Left ventricle myocardium superior (tissue), 1 donor: ENCODE measurements at places on chromosomes 12 and 14. TPM values are rescaled to one million over a fixed set of nuclear protein-coding genes. Genes with fewer than 3 reads are reported as not detected.

GRCh38 chr12:65557438-65558181 is 266.7 kb upstream of the HMGA2 start:
- DNase-seq = no peak

- no peak for DNase-seq
These were observed 82.2 kb downstream of the CHST11 start for GRCh38 chr12:104538891-104539462.

DNA sequence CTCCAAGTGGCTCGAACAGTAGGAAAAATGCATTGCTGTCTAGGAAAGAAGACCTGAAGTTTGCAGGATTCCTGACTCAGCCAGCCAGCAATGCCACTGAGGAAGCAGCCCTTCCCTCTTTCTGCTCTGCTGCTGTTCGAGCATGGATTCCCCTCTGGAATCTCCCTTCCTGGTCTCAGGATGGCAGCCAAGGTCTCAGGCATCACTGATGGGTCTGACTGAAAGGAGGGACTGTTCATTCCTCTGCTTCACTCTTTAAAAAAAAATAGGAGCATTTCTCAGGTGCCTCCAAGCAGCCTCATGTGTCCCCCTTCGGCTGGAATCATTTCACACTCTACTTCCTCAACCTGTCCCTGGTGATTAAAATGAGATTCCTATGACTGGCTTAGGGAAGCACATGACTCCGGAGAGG is 62.4 kb downstream of the SLC15A4 start:
- DNase-seq = no peak

- no peak for DNase-seq
These were observed 5.1 kb upstream of the OTUB2 start for GRCh38 chr14:94021001-94021400.

GSG1 gene
- total RNA-seq = not detected

C12orf57 gene
- total RNA-seq = 238 TPM

CYP46A1 gene
- 3.0 TPM for total RNA-seq
